Stimulated activated CD4-positive, alpha-beta T cell treated with anti-CD3 and anti-CD28 coated beads, Interleukin-4, amount 100 ng/mL, for 4 hours (primary cell): ENCODE measurements at places on chromosomes 3 and 15.
A peak's percentile ranks its signal among the peaks of the same experiment; 100 is the strongest.

GRCh38 chr3:10703875-10704274, 112.2 kb upstream of the SLC6A11 start:
- DNase-seq, result no peak

DNA sequence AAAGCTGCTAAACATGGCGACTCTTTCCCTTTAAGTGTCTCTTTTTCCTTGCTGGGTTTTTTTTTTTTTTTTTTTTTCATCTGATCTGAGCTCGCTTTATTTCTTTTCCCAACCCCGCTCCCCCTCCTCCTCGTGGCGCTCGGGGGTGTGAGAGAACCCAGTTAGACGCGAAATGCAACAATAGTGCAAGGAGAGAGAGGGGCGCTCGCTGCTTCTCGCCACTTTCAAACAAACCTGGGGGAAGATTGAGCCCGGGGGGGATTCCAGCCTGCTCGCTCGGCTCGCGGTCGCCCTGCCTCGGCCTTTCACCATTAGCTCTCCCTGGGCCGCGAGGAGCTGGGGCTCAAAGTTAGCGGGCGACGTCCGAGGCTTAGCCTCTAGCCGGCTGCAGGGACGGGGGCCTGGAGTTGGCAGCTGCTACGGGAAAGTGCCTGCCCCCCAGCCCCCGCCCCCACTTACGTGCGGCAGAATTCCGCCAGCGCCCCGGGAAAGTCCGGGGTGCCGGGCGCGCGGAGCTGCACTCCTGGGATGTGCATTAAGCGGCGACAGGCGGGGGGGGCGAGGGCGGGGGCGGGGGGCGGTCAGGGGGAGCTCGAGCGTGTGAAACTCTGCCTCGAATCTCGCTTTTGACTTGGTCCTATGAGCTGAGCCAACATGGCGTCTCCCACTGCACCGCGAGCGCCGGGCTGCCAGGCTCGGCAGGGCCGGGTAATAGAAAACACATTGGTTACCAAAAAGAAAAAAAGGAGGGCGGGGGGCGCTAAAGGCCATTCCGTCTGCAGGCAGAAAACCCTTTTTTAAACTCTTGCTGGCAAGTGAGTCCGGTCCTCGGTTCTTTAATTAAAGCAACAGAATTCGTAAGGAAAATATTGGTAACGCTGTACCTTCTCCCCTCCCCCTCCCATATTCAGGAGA, 10.4 kb downstream of the NR2F2 start:
- no peak for DNase-seq

- DNase-seq, result no peak
Observed at GRCh38 chr3:176208915-176209314, 988.4 kb downstream of the TBL1XR1 start.

DNA sequence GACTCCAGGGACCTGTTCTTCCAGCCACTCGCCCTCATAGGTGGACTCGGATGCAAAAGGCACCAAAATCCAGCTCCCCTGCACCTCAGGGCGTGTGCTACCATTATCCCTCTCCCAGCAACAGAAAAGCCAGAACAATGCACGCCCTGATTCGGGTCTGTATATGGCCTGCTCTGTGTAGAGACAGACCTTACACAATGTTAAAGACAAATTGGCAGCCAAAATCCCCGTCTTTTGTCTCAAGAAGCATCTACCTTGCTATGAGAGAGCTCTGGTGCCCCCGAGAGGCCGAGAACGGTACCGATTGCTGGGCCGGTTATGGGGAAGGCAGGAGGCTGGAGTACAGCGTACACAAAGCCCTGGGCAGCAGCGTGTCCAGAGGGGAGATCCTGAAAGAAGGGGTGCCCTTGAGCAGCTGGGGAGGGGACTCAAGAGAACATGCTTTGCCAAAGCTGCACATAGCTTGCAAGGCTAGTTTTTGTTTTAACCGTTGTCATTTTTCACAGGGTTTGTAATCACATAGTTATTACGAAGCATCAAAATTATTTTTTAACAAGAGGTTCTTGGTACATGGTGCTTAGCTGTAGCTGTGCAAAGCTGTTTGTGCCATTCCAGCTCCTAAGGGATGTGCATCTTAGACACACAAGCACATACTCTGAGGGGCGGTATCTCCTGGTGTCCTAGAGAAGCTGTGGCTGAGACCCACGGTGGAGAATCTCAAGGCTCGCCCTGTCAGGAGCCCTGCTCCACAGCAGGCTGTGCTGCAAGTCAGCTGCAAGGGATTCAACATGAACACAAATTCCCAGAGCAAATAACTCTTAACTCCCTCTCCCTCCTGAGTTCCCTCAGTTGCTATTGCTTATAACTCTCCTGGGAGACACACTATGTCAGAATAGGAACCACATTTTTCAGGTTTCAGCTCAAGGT, 461.5 kb upstream of the PPP2R3A start:
- DNase-seq, result peak; percentile 1

GRCh38 chr3:174116421-174116820, 718.9 kb downstream of the NLGN1 start:
- no peak for DNase-seq

DNA sequence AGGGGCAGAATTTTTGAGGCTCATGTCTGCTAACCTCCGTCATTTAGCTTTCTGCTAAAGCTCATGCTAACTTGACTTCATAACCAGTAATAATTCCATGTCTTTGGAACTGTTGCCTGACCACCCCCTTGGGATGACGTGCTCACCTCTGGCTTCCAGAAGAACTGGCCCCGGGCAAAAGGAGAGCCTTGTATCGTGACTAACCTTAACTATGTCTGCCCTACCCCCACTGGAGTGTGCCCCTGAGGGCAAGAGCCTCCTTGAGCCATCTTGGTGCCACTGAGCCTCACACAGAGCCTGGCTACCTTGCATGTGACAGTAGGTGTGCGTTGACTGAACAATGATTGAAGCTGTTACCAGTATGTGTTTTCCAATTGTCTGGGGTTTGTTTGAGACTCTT, 4.7 kb downstream of the LRRK1 start:
- no peak for DNase-seq

DNA sequence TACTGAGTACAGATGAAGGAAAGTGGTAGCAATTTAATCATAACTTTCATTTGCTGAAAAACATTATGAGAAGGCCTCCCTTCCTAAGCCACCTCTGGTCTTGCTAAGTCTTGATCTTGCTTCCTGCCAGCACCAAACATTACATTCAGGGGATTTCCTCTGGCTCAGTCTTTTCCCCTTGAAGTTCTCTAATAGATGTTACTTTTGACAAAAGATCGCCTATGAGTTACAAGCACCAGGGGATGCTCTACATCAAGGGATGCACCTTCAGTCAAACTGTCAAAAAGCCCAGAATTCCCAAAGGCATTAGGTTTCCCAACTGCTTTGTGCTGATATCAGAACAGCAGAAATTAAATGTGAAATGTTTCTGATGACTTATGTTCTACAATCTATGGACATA, 47.3 kb downstream of the AQP9 start:
- DNase-seq, result no peak

GRCh38 chr3:68271145-68271544, 616.7 kb upstream of the SUCLG2 start:
- DNase-seq, result no peak

DNA sequence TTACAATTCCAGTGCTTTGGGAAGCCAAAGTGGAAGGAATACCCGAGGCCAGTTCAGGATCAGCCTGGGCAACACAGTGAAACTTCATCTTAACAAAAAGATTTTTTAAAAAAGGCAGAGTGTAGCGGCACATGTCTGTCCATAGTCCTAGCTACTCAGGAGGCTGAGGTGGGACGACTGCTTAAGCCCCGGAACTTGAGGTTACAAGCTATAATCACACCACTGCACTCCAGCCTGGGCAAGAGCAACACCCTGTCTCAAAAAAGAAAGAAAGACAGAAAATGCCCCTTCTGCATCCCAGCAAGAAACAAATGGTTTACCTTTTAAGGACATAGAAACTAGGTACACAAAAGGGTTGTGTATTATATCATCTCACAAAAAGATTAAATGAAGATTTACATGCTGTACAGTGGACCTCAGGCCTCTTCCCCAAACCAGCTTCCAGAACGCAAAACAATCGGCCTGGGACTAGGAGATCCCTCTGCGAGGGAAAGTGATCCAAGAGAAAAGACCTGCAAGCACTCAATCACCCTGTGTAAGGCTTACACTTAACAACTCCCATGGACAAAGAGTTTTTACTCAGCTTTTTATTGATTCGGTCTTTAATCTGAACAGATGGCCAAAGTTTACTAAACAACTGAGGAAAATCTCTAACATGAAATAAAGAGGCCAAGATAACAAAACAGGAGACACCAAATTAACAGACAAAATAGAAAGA, 21.2 kb downstream of the TFDP2 start:
- DNase-seq, result no peak

DNA sequence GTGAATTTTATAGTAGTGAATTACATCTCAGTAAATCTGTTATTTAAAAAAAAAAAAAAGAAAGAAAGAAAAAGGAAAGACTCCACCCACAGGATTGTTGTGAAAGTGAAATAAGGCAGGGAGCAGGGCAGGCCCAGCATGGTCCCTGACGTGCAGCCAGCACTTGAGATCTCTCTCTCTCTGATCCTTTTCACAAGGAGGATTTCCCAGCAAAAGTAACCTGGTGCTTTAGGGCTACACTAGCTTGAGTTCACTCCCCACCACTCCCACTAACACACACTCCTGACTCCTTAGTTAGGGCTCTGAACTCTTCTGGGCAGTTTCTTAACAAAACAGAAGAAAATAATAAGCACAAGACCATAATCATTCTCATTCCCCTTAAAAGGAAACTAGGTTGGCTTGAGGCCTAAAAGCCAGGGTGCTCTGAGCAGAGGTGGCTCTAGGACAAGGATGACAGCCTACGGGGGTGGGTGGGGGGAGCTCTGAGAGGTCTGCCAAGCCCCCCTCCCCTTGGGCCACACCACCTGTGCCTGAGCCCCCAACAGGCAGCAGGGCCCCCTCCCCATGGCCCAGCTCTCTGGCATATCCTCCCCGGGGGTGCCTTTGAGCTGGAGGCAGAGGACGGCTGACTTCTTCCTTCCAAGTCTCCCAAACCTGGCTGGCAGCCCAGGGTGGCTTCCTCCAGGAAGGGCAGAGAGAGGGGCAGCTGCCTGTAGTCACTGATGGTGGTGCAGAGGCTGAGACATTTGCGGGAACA, 856 bp downstream of the TMEM40 start:
- DNase-seq, result no peak

DNA sequence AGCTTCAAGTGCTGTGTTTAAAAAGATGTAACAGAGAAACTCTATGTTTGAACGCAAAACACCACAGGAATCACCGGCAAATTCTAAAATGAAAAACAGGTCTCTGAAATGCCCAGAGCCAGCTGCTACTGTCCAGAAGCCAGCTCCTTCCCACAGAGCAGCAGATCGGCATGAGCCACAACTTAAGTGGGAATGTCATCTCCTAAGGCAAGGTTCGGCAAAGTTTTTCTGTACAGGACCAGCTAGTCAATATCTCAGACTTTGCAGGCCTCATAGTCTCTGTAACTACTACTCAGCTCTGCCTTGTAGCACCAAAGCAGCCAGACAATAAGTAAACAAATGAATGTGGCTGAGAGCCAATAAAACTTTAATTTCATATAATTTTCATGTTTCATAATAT, 4.9 kb downstream of the PLOD2 start:
- no peak for DNase-seq

DNA sequence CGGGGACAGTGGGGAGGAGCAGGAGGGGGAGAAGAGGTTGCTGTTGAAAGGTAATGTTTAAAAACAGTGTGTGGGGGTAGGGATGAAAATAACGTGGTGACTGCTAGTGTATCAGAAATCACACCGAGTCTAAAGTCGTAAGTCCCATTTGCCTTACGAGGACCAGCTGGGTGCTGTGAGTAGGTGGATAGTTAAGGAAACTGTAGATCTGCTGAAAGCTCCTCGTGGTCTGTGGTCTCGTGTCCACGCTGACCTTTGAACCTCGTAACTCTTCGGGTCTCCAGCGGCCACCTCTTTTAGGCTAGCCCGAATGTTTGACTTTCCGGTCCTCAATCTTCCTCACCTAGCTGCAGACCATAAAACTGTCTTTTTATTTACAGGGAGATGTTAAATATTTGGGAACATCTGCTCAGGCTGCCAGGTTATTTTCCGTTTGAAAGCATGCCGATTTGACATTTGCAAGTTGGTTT, 29.3 kb upstream of the ST3GAL6 start:
- no peak for DNase-seq

DNA sequence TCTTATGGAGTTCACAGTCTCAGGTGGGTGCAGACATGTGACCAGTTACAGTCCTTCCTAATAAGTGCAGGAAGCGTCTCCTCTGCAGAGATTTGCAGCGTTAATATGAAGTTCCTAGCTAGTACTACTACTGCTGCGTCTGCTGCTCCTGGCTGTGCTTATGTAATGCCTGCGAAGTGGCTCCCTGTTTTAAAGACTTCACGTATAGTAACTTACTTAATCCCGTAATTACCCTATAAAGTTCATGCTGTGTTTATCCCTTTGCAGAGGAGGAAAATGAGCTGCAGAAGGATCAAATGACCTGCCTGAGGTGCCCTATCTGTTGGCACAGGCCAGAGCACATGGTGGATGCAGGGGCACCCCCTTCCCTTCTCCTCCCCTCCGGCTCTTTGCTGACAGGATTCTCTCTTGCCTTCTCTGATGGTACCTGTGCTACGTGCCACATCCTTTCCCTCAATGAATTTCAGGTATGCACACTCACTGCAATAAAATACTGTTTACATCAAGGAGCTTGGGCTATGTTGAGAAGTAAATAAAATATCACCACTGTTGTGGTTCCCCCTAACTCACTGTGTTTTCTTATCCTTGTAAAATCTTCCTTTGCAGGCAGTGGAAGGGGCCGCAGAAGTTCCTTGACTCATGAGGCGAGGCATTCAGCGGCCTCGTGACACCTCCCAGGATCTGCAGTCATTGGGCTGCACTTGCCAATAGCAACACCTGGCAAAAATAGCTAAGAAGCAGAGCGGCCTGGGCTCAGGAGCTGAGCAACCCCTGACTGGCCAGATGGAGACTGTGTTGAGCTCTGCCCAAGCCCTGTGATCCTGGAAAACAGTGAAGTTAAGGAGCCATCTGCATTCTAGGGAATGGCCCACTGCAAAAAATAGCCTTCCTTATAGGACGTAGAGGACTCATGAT, 188.9 kb upstream of the ATP10A start:
- DNase-seq, result no peak

DNA sequence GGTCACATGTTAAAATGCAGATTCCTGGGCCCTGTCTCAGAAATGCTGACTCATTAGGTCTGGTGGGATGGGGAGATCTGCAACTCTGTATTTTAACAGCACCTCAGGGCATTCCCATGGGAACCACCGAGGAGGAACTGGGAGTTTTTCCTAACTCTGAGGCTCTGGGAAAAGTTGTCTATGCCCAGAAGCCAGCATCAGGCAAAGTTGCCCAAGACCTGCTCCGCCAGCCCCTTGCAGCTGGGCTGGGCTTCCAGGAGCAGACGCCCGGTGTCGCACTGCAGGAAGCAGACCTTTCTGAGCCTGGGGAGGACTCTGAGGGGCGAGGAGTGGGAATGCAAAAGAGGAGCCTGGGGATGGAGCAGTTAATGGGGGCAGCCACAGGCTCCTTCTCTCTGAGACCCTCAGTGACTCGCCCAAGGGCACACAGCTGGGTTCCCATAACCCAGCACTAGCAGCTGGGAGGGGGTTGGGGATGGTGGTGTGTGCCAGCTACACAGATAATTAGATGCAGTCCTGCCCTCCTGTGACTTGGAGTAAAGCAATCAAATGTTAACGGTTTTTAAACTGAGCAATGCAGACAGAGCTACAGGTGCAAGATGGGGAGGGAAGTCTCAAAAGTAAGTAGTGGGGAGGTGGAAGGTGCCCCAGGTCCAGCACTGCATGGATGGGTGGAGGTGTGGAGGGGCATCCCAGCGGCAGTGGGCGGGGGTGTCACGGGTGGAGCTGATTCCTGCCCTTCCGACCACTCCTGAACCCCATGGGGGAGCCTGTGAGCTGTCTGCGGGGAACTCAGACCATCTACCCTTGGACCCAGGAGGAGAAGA, 100.4 kb downstream of the LSM3 start:
- DNase-seq, result no peak
